Activated T-helper 9 cell treated with anti-CD3 and anti-CD28 coated beads, Interleukin-2, amount 50 U/mL, for 16 hours (primary cell): ENCODE measurements at places on chromosomes 3 and 15.

DNA sequence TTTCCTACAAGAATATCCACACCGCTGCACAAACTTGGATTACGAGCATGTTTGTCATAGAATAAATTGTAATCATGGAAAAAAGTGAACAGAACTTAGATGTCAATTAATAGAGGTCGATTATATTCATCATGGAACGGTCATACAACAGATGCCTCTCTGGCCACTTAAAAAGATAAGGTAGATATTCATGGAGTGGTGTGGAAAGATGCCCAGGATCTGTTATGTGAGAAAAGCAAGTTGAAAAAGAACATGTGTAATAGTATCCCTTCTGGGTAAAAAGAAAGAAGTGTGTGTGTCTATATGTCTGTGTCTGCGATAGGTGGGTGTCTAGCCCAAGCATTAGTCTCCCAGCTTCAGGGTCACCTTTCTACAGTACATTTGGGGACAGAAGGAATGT, 113.3 kb downstream of the ANP32A start:
- DNase-seq, result no peak

- DNase-seq, result peak; percentile 56
These were observed 15.4 kb upstream of the CSPG4 start for GRCh38 chr15:75727851-75728715.

DNA sequence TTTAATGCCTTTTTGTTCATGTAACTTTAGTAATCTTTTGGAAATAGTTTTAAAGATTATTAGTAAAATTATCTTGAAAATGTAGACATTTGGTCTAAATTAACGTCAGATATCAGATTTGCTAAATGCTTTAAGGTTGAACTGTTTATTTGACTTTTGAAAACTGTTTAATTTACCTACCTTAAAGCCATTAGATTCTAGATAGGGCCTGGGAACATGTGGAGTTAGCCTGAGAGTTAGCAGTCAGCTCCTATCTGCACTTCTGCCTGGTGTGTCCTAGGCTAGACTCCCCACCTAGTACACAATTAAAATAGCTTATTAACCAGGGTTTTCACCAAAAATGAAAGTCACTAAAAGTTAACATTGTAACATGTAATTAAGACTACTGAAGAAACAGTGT, 53.7 kb upstream of the CFAP20DC start:
- DNase-seq, result no peak

DNA sequence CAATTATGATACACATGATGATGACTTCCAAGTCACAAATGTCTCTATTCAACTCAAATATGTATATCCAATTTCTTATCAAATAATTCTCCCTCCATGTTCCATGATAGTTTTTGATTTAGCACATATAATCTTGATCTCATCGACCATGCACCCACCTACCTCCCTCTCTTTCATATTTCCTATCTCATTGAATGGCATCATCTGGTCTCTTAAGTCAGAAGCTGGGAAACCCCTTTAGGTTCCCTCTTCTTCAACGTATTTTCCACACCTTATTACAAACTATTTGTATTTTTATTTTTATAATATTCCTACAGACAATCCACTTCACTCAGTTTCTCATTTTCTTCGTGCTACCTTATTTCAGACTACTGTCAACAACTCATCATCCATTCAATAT, 56.9 kb upstream of the DPH6 start:
- no peak for DNase-seq

DNA sequence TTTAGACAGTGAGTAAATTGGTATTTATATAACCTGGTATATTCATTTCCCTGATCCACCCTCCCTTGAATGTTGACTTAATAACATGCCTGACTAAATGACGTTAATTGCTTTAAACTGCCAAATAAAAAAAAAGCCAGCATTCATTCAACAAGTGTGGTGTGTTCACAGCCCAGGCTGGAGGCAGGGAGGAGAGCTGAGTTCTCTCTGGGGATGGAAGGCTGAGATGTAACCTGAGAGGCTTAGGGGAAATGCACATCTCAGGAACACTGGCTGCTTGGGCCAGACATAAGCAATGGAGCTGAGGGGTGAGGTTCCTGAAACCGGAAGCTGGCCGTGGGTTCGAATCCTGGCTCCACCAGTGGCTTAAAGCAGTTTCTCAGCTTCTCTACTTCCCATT, 17.3 kb downstream of the CACNA2D3 start:
- no peak for DNase-seq

GRCh38 chr3:2915826-2916225, 194.3 kb downstream of the IL5RA start:
- no peak for DNase-seq

DNA sequence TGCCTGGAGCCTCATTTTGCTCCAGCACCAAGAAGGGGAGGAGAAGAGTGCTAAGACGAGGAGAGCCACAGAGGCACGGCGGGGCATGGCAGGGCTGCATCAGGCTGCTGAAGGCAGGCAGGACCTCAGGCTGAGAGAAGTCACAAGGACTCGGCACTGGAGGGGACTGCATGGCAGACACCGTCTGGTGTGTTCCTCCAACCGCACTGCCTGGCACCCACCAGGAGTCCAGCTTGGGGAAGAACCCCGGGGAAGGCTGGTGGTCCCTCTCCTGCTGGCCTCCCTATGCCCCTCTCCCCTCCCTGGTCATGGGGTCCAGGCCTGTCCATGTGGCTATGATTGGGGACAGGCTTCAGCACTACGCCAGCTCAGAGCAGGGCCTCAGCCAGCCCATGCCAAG, 153.2 kb upstream of the MEF2A start:
- DNase-seq, result no peak

- no peak for DNase-seq
These were observed 160.3 kb downstream of the MTHFS start for GRCh38 chr15:79736435-79737000.

GRCh38 chr3:4766716-4767499, 212.3 kb upstream of the BHLHE40 start:
- DNase-seq, result no peak

DNA sequence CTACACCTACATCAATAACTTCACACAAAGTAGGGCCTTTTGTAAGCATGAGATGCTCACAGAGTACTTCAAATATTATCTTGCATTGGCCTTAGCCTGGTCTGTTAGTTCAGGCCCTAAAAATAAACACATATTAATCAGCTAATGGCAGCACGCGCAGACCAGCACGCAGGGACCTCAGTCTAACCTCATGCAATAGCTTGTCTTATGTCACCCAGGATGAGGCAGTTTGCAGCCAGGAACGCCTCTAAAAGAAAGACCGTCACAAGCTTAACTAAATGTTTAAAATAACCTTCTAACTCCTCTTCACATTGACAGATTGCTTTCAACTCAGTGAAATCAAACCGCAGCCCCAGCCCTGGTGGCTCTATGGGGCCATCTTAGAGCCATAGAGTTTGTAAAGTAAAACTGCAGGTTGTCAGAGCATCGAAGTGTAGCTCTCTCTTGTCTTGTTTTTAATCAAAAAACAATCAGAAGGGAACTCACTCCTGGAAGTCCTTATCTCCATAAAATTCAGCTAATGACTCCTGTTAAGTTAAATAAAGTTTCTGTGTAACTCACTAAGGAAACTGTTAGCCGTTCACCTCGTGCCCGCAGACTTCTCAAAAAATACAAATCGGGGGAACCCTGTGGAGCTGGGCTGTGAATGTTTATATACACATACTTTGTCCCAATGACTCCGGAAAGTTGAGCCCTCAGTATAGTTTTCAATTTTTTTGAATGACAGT, 212.6 kb downstream of the CDIN1 start:
- DNase-seq, result no peak

DNA sequence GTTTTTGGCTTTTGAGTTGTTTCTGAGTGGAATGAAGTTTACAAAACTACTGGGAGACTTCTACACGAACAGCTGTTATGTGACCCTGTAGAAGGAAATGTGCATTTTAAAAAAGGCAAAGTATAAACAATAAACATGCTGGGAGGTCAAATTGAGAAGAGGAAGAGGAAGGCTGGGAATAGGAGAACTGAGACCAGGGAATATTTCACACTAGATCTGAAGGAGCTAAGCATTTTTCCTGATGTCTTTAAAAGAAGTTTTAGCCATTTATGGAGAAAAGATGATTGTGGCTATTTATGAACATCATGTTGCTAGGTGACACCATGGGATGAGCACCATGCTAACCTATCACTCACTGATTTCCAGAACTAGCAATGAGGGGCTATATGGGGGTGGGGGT, 76.3 kb upstream of the FAM98B start:
- no peak for DNase-seq

- DNase-seq, result no peak
These were observed 50.5 kb downstream of the THBS1 start for GRCh38 chr15:39631357-39631756.

DNA sequence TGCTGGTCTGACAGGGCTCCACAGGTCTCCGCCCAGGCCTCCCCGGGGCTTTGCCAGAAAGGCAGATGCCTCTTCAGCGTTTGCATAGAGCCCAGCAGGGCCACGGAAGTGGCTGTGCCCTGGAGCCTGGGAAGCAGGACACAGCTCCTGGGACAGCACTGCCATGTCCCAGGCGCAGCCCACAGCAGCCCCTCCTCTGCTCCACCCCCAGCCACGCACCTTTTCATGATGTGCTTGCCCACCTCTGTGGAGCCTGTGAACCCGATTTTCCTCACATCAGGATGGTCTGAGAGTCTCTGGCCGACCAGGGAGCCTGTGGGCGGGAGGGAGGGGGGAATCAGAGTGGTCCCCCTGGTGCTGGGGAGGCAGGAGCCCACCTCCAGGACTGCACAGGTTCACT, 33.9 kb upstream of the SLC41A3 start:
- no peak for DNase-seq

DNA sequence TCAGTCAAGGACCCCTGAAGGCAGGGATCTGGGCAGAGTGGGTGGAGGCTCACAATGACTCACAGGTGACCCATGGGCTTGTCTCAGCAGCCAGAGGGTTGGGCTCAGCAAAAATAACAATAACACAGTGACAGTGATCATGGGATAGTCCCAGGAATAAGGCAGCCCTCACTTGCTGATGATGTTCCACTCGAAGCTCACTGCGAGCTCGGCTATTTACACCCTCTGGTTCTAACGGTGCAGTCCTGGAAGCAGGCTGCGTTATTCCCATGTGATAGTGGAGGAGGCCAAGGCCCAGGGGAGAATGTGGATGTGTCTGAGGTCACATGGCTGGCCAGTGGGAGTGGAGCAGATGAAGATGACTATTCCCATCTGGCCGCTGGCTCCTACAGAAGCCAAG, 16.2 kb downstream of the CCDC33 start:
- DNase-seq, result no peak

DNA sequence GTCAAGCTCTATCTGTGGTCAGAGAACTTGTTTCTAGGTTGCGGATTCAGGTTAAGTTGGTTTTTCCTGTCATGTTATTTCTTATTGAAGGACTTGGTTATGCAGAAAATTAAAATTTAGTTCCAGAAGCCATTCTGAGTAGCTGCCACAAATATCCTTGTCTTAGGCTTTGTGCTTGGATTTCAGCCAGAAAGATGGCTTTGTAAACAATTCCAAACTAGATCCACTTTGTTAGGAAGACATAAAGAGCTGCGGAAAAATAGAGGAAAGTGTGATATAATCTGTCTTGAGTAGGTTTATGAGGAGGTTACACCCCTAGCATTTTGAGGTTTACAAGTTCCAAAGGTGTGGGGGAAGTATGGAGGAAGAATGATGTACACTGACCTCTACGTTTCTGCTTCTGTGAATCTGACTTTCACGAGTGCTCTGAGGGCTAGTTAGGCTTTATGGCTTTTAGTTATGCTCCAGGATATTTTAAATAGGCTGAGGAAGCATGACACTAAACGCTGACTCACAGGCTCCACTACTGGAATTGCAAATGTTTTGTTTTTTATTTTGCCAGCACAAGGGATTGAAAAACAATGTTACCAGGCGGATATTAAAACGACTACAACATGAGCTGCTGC, 46.3 kb upstream of the UTS2B start:
- DNase-seq, result no peak

- DNase-seq, result no peak
These were observed 22.3 kb upstream of the CFAP161 start for GRCh38 chr15:81111510-81112470.

- DNase-seq, result no peak
These were observed 367.5 kb upstream of the THBS1 start for GRCh38 chr15:39213385-39213840.

GRCh38 chr3:48276911-48277641, 36.2 kb downstream of the ZNF589 start:
- no peak for DNase-seq

DNA sequence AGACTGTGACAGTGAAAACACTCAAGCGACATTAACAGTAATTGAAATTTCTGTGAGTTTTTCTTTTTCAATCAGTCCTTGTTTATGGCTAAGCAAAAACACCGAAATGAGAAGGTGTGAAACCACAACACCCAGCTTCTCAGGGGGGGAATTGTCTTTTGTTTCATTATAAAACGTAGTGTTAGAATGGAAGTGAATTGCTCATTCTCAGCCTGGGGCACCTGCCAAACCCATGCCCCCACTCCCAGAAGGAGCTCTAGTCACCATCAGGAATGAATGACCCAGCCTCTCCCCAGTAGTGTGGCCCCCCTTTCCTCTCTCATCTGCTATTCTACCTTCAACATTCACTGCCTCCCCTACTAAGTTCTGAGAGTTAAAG, 185.8 kb upstream of the CFAP20DC start:
- DNase-seq, result no peak

GRCh38 chr3:52983336-52983807, 62.5 kb downstream of the SFMBT1 start:
- DNase-seq, result peak; percentile 28

DNA sequence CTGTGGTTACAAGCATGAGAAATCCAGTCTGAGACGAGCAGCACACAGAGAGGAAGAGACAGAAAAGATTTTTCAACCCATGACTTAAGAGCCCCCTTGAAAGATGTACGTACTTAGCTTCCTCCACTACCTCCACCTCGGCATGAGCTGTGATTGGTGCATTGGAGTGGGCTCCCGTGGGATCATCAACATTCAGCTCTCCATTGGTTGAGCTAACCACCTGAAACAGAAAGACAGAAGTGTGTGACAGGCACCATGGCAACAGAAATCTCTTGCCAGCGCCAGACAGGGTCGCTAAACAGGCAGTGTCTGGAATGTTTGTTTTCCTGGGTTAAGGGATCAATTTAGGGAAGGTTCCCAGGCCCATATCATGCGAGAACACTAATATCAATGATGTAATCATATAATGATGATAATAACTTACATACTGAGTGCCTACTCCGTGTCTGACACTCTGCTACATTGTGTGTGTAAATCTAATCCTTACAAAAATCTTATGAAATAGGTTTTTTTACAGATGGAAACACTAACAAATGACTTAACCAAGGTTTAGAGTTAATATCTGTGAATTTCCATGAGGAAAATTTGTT, 17.5 kb upstream of the PPIB start:
- DNase-seq, result no peak
